ENCODE measurements at places on chromosomes 5 and 9.

DNA sequence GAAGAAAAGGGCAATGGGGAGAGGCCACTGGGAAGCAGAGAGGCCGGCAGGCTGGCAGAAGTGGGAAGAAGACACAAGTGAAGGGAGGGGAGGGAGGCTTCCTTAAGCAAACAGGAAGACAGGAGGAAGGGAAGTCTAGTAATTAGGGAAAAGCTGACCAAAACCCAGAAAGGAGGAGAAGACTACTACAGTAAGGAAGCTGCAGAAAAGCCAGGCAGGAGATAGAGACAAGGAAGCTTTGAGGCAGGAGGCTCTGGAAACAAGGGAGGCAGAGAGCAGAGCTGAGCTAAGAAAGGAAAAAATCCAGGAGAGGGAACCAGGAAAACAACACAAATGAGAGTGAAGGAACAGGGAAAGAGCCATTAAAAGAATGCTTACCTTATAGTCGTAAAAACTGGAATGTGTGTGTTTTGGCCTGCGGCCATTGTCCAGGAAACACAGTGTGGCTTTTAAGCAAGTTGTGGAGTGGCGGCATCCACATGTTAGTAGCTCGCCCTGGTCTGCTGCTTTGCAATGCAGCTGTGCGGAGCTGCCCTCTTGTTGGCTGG lies 317.1 kb upstream of the CLINT1 start:
- DNase-seq, result no peak

- no peak for DNase-seq
Measured at GRCh38 chr5:80615266-80615914, 39.1 kb upstream of the MSH3 start.

- DNase-seq, result no peak
Measured at GRCh38 chr5:68182094-68182493, 33.5 kb upstream of the PIK3R1 start.

- no peak for DNase-seq
Measured at GRCh38 chr9:11235061-11235460, 622.3 kb upstream of the PTPRD start.

GRCh38 chr5:73663860-73664240 lies 37.9 kb downstream of the ARHGEF28 start:
- DNase-seq, result peak; percentile 32
